ENCODE measurements at places on chromosomes 5 and 9. TPM values are rescaled to one million over a fixed set of nuclear protein-coding genes. Genes with fewer than 3 reads are reported as not detected.

The CDKN2A gene
- total RNA-seq: 22.5 TPM

The ABL1 gene
- 32.2 TPM for total RNA-seq

The TAF11L10 gene
- not detected for total RNA-seq

The EGR1 gene
- 8.5 TPM for total RNA-seq

The HABP4 gene
- total RNA-seq: 15.7 TPM

The AK8 gene
- total RNA-seq: 2.0 TPM

The PCDHGA2 gene
- 3.1 TPM for total RNA-seq

The C5orf63 gene
- total RNA-seq: 4.5 TPM

The TXNDC8 gene
- total RNA-seq: not detected

The PTGES gene
- total RNA-seq: 2.8 TPM

The PSMB7 gene
- total RNA-seq: 132 TPM

GRCh38 chr9:125049212-125050049, 93.9 kb downstream of the SCAI start:
- no peak overlapping the region for H3K4me3 ChIP-seq
- DNase-seq: no peak
- H3K4me1 ChIP-seq: no peaks in the 10 kb centered on the region

DNA sequence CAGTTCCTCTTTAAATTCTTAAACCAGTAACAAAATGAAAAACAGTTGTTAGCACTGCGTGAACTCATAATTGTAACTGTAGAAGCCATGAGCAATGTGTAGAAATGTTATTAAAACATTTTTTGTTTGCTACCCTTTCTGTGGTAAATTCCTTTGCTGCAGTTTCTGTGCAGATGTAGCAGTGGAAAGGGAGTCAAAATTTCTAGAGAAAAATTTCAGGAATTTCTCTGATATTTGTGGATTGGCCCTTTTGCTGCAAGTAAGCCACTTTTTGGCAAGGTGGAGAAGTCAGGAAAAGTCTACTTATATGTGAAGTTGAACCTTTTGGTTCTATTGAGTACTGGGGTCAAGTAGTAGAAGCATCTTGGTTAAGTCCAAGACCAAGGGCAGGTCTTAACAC, 10.1 kb downstream of the FBXL7 start:
- H3K36me3 ChIP-seq: no peaks in the 10 kb centered on the region
- no peak overlapping the region for H3K4me3 ChIP-seq
- no peak overlapping the region for H3K27ac ChIP-seq
- DNase-seq: no peak
- no peaks in the 10 kb centered on the region for H3K27me3 ChIP-seq

GRCh38 chr9:107239474-107239873, 43.6 kb upstream of the RAD23B start:
- no peaks in the 10 kb centered on the region for H3K27me3 ChIP-seq
- DNase-seq: no peak
- H3K4me1 ChIP-seq: no peaks in the 10 kb centered on the region
- H3K4me3 ChIP-seq: no peak overlapping the region
- H3K36me3 ChIP-seq: no peaks in the 10 kb centered on the region

- no peak overlapping the region for H3K27ac ChIP-seq
- no peaks in the 10 kb centered on the region for H3K27me3 ChIP-seq
Measured at GRCh38 chr9:121207371-121207940, 5.8 kb upstream of the RAB14 start.

DNA sequence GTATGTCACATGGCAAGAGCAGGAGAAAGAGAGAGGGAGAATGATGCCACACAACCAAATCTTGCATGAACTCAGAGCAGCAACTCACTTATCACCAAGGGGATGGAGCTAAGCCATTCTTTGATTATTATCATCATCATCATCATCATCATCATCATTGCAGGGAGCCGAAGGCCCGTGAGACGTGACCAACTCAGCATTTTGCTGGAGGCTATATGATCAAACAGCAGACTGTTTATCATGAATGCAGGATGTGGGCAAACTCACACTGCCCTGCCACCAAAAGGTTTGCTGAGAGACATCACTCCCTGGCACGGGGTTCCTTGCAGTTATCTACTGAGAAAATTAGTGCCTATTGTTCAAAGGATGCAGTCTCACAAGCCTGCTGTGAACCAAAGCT, 8.6 kb upstream of the ZNF169 start:
- H3K27me3 ChIP-seq: no peaks in the 10 kb centered on the region
- no peak overlapping the region for H3K27ac ChIP-seq
- H3K4me1 ChIP-seq: no peaks in the 10 kb centered on the region
- no peak for DNase-seq

GRCh38 chr9:21708260-21708711, 94.2 kb upstream of the MTAP start:
- H3K4me1 ChIP-seq: no peaks in the 10 kb centered on the region
- H3K36me3 ChIP-seq: no peaks in the 10 kb centered on the region
- no peak overlapping the region for H3K27ac ChIP-seq
- no peak for DNase-seq

DNA sequence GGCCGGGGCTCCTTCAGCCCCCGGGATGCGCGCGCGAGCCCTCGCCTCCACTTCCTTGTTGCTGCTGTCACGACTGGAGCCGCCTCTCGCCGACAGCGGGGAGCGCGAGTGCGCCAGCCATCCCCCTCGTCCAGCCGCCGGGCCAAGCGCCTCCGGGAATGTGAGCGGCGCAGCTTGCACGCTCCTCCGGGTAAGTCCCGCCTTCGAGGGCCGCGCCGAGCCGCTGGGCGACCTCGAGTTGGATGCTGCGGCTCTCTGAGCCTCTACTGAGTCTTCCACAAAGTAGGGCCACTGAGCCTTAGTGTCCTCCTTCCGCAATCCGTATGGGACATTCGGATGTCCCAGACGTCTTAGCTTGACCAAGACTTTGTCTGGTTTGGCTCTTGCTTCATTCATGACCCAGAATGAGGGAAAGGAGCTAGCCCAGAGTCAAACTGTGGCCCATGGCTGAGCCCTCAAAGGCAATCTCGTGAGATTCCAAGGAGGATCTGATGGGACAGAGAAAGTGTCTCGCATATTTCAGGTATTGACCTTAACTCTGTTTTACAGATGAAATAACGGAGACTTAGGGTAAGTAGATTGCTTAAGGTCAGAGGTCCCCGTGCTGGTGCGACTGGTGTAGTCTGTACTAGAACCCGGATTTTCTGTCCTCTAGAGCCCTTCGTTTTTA, 586 bp downstream of the HMGXB3 start:
- peak overlapping the region; percentile 83 for H3K4me3 ChIP-seq
- peak overlapping the region; percentile 93 for H3K27ac ChIP-seq
- peak; percentile 69 for DNase-seq
- peaks cover 16% of the 10 kb centered on the region for H3K36me3 ChIP-seq
- no peaks in the 10 kb centered on the region for H3K27me3 ChIP-seq

GRCh38 chr9:109604131-109604530, 106.0 kb upstream of the PTPN3 start:
- no peaks in the 10 kb centered on the region for H3K4me1 ChIP-seq
- no peak overlapping the region for H3K27ac ChIP-seq
- no peak overlapping the region for H3K4me3 ChIP-seq
- H3K36me3 ChIP-seq: no peaks in the 10 kb centered on the region

- peak overlapping the region; percentile 7 for H3K27ac ChIP-seq
- no peaks in the 10 kb centered on the region for H3K36me3 ChIP-seq
- no peak overlapping the region for H3K4me3 ChIP-seq
- no peak for DNase-seq
- no peaks in the 10 kb centered on the region for H3K27me3 ChIP-seq
Measured at GRCh38 chr5:133945568-133945967, 22.9 kb downstream of the C5orf15 start.

DNA sequence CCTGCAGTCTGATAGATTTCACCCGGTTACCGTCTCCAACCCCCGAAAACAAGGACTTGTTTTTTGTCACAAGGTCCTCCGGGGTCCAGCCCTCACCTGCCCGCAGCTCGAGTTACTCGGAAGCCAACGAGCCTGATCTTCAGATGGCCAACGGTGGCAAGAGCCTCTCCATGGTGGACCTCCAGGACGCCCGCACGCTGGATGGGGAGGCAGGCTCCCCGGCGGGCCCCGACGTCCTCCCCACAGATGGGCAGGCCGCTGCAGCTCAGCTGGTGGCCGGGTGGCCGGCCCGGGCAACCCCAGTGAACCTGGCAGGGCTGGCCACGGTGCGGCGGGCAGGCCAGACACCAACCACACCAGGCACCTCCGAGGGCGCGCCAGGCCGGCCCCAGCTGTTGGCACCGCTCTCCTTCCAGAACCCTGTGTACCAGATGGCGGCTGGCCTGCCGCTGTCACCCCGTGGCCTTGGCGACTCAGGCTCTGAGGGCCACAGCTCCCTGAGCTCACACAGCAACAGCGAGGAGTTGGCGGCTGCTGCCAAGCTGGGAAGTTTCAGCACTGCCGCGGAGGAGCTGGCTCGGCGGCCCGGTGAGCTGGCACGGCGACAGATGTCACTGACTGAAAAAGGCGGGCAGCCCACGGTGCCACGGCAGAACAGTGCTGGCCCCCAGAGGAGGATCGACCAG, 121.3 kb downstream of the DAB2IP start:
- no peak overlapping the region for H3K4me3 ChIP-seq
- peaks cover 8% of the 10 kb centered on the region for H3K4me1 ChIP-seq
- H3K36me3 ChIP-seq: no peaks in the 10 kb centered on the region
- H3K27ac ChIP-seq: peak overlapping the region; percentile 32

DNA sequence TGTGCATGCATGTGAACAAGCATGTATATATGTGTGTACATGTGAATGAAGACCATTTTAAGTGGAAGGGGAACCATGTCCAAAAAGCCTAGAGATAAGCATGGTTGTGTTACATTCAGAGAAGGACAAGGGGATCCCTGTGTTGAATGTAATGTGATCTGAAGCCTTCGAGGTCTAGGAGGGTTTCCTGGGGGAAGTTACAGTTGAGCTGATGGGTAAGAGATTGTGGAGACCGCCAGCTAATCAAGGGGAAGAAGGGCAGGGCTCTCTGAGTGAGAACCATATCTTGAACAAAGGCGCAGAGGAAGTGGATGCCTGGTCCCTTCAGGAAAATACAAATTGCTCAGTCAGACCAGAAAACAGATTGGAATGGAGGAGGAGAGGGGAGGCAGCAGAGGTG, 45.5 kb upstream of the TNFSF15 start:
- H3K36me3 ChIP-seq: no peaks in the 10 kb centered on the region
- H3K27ac ChIP-seq: no peak overlapping the region
- no peaks in the 10 kb centered on the region for H3K4me1 ChIP-seq
- H3K27me3 ChIP-seq: no peaks in the 10 kb centered on the region

- no peaks in the 10 kb centered on the region for H3K4me1 ChIP-seq
- no peak overlapping the region for H3K27ac ChIP-seq
- DNase-seq: no peak
- no peaks in the 10 kb centered on the region for H3K36me3 ChIP-seq
Measured at GRCh38 chr5:59002162-59002825, 419.4 kb downstream of the RAB3C start.

GRCh38 chr5:108753877-108754276, 6.2 kb downstream of the FER start:
- H3K36me3 ChIP-seq: no peaks in the 10 kb centered on the region
- DNase-seq: no peak
- no peak overlapping the region for H3K4me3 ChIP-seq
- no peak overlapping the region for H3K27ac ChIP-seq
- peaks cover 14% of the 10 kb centered on the region for H3K4me1 ChIP-seq

GRCh38 chr5:96144289-96144688, 182.6 kb upstream of the ELL2 start:
- no peaks in the 10 kb centered on the region for H3K36me3 ChIP-seq
- no peaks in the 10 kb centered on the region for H3K4me1 ChIP-seq
- no peaks in the 10 kb centered on the region for H3K27me3 ChIP-seq
- no peak for DNase-seq
- no peak overlapping the region for H3K27ac ChIP-seq
- no peak overlapping the region for H3K4me3 ChIP-seq

DNA sequence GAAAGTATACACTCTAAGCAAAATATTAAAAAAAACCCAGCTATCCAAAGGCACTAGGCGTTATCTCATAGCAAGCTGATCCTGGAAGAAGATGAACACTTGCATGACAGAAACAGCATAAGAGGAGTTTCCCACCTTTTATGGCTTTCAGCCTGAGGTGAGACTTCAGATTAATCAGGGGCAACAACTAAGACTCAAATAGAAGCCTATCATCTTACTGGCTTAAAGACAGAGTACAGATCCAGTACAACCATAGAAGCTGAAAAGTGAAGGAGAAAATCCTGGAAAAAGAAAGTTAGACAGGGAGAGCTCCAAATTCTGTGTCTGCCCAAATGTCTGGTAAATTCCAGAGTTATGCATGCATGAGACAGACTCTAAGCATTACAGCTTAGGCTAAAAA, 360.8 kb upstream of the KCNN2 start:
- no peak overlapping the region for H3K4me3 ChIP-seq
- no peak overlapping the region for H3K27ac ChIP-seq

DNA sequence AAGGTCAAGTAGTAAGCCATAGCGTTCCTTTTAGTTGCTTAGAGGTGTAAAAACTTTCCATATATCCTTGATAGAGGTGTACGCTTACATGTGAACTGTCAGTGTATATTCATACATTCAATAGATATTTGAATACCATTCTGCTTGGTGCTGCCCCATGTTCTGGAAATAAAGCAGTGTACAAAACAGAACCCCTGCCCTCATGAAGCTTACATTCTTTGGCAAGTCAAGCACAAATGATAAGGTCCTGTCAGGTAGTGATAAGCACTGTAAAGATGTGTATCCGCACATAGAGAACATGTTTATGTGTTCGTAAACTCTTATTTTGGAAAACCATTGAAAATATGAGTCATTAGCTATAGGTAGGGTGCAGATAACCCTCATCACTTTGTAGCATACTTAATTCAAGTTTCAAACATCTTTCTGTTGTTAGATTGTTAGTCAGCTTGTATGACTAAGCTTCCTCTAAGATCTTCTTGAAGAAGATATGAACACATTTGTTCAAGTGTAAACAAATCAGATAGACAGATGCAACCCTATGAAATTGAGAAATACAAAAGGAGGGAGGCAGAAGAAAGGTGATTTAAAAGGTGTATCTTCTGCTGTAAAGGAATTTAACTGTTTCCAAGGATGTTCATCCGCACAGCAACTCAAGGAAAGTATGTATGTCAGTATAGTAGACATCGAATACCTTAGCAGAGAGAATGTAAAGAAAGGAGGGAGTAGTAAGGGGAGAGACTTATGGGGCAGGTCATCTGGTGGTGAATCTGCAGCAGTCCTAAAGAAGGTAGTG, 1.6 kb downstream of the GTF3C4 start:
- no peak for DNase-seq
- H3K27ac ChIP-seq: no peak overlapping the region
- no peak overlapping the region for H3K4me3 ChIP-seq
- no peaks in the 10 kb centered on the region for H3K36me3 ChIP-seq
- H3K27me3 ChIP-seq: no peaks in the 10 kb centered on the region

- H3K36me3 ChIP-seq: no peaks in the 10 kb centered on the region
- no peak for DNase-seq
- H3K27ac ChIP-seq: no peak overlapping the region
Measured at GRCh38 chr5:95285409-95285755, 488 bp upstream of the MCTP1 start.

DNA sequence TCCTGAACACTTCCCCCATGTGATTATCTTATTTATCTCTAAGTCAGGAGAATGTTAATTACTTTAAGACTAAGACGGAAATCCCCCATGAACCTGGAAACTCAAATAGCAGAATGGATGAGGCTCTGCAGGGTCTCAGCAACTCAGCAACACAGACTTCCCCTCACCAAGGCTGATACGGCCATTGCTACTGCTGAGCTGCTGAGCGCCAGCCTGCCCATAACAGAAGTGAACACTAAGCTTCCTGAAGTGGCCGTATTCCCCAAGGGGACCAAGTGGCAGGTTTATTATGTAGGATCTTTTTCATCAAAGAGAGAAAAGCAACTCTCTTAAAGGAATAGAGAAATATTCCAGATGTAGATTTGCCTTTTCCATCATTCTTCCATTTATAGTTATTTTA, 311.1 kb downstream of the RFX3 start:
- no peak for DNase-seq
- H3K4me3 ChIP-seq: no peak overlapping the region
- H3K27ac ChIP-seq: no peak overlapping the region
- no peaks in the 10 kb centered on the region for H3K36me3 ChIP-seq
